A549 (cell line): ENCODE measurements at places on chromosomes 13 and 19.

- DNase-seq = no peak
These were observed 21.9 kb upstream of the SLC35E1 start for GRCh38 chr19:16594131-16594586.

GRCh38 chr13:19998960-19999359, 40.4 kb downstream of the ZMYM2 start:
- DNase-seq = no peak

DNA sequence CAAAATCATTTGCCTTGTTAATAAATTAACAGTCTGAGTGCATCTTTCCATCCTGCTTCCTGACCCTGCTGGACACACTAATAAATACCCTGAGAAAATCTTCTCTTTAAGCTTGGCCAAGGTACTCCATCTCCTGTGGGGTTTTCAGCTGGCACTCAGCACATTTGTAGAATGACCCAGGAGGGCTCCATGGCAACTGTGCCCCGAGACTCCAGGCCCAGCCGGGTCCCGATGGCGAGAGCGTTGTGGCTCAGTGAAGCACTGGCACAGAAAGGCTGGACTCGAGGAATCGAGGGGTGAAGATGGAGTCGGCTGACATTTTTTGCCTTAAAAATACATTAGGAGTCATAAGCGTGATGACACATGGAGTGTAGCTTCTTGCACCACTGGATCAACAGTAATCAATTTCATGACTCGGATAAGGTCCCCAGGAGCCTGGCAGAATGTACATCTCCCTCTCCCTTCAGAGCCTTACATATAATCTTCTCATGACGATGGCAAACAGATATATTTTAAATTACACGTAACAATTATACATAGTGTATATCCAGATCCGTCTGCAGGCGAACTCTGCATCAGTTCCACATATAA, 85.4 kb downstream of the SLC7A1 start:
- no peak for DNase-seq

DNA sequence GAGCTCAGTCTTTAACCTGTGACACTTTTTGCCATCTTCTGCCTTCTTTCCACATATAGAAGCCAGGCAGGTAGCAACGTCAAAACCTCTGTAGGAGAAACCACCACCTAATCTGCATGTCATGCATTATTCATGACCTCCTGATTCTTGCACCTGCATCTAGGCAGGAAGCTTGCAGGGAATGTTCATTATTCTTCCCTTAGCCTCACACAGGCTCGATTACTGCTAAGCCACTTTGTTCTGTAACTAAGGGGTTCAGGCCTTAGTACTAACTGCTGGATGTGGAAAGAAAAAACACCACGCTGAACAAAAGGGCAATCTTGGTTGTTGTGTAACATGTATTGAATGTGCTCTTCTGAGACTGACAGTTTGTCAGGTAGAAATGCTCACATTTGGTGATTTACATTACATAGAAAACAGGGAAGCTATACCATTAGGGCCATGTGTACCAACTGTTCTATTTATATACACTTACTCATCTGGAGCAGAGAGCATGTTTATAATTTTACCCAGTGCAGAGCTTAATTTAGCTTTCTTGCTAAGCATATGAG, 366.9 kb downstream of the KLF12 start:
- no peak for DNase-seq

DNA sequence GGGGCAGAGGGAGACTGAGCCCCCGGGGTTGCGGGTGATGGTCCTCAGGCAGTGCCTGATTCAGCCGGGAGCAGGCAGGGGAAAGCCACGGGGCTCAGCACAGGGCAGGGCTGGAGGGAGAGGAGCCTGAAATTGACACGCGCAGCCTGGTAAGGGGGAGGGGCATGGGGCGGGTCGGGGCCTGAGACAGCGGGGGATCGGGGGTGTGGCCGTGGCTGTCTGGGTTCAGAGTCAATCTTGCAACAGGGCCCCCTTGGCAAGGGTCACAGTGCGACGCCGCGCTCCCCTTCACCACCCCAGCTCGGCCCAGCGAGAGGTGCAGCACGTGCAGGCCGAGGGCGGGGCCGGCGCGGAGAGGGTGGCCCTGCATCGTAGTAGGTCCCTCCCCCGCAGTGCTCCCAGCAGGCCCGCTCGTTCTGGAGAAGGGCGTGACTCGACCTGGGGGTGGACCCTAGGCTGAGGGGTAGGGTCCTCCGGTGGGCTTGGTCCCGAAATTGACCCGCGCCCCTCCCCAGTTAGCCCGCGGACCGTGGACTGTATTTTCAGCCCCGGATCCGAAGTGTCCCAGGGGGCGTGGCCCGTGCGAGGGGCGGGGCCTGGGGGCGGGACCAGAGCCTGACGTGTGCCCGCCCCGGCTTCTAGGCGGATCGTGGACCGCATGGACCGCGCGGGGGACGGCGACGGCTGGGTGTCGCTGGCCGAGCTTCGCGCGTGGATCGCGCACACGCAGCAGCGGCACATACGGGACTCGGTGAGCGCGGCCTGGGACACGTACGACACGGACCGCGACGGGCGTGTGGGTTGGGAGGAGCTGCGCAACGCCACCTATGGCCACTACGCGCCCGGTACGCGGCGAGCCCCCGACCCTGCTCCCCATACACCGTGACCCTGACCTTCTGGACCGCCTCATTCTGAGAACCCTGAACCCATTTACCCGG, 6.0 kb downstream of the RCN3 start:
- peak; percentile 85 for DNase-seq

GRCh38 chr19:40078377-40078776, 12.4 kb downstream of the ZNF780A start:
- DNase-seq = no peak

- peak; percentile 17 for DNase-seq
These were observed 103.9 kb upstream of the CACNA1A start for GRCh38 chr19:13610039-13610691.

DNA sequence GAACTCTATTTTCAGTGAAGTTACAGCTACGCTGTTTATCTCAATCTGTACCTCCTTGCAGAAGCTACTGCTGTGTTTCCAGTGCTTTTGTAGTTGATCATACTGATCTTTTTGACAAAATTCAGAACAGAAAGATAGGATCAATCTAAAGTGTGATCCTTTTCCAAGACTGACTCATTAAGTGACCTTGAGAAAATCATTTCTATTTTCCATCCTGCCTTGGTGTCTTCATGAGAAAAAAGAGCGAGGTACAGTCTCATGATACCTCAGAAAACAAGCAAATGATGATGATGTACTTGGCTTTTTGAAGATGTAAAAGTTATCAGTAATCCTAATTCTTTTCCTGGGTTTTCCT, 46.0 kb upstream of the GPR183 start:
- no peak for DNase-seq

- DNase-seq = no peak
These were observed 1.6 kb upstream of the RAP2A start for GRCh38 chr13:97432232-97432916.

GRCh38 chr13:58806401-58806800, 1174.9 kb downstream of the PCDH17 start:
- DNase-seq = no peak

- DNase-seq = no peak
These were observed 6.4 kb downstream of the CEACAM3 start for GRCh38 chr19:41802770-41803169.

DNA sequence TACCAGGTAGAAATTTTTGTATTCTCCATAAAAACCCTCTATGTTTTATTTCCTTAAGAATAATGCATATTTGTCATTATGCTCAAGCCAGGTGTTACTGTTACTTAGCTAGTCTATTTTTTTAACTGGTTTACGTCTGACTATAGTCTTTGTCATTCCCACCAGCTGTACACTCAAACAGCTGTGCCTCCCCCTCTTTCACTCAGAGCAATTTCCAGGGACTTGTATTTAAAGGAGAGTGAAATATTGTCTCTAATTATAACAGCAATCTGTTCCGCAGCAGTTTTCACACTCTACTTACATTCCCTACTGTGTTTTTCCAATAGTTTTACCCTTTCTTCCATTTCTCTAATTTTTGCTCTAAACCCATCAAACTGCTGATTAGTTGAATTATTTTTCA, 813.6 kb upstream of the MIR17HG start:
- DNase-seq = no peak
